ENCODE measurements at places on chromosomes 2 and 18.

- DNase-seq: no peak
Measured at GRCh38 chr18:49892148-49892924, 79.0 kb upstream of the ACAA2 start.

- no peak for DNase-seq
Measured at GRCh38 chr2:68997401-68997800, 15.6 kb upstream of the ANTXR1 start.

DNA sequence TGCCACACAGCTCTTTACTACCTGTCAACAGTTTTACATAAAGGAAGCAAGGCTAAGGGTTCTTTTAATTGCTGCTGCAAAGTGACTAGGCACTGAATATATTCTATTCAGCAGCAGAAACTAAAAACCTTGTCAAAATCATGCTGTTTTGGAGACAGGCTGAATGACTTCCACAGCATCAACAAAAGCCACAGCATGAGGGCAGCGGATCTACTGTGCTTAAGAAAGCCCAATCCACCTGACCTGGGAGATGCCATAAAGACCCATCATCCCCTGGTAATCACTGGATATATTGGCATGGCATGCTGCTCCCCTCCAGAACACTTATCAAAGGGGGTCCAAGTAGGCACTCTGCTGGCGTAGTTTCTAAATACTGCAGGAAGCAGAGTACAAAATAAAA is 715.1 kb upstream of the SLC8A1 start:
- no peak for DNase-seq

DNA sequence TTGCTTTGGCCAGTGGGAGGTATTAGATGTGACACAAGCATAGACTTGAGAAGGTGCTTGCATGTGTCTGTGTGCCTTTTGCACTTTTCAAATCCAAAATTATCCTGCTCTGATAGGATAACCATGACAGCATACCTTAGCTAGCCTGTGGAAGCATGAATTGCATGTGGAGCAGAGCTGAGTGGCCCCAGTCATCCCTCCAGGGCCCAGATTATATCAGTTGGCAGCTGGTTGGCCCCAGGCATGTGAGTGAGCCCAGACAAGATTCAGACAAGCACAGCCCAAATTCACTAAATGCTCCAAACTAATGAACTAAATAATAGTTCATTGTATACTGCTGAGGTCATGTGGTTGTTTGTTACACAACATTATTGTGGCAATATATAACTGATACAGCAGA is 18.8 kb downstream of the TACR1 start:
- DNase-seq: no peak

DNA sequence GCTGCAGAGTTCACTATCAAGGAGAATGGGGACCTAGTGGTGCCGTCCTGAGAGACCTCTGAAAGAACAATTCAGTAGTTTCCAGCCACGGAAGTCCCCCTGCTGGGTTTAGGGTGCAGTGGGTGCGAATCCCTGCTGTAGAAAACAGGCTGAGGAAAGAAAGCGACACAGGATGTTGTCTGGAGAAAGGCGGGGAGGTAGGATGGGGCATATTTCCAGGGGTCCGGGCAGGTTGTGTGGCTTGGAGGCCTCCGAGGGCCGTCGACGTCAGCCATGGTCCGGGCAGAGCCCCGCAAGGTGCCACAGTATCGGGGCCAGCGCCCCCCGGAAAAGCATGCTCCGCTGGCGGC is 807 bp upstream of the CREB1 start:
- no peak for DNase-seq

DNA sequence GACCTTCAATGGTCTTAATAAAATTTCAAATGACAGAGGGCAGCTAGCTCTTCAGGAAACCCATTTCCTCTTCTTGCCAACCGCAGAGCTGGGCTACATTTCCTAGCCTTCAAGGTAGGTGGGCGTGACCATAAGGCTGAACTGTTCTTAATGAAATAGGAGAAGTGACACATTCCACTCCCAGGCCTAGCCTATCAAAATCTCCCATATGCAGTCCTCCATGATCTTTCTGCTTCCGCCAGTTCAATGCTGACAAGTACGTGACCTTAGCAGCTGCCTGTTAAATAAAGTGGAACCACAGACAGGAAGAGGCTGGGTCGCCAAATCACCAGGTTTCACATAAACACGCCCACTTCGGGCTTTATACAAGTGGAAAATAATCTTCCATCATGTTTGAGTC is 13.2 kb downstream of the SERPINE2 start:
- DNase-seq: no peak

GRCh38 chr2:152627351-152627957 is 89.8 kb downstream of the PRPF40A start:
- DNase-seq: no peak
